ENCODE measurements at places on chromosomes 4 and X.

DNA sequence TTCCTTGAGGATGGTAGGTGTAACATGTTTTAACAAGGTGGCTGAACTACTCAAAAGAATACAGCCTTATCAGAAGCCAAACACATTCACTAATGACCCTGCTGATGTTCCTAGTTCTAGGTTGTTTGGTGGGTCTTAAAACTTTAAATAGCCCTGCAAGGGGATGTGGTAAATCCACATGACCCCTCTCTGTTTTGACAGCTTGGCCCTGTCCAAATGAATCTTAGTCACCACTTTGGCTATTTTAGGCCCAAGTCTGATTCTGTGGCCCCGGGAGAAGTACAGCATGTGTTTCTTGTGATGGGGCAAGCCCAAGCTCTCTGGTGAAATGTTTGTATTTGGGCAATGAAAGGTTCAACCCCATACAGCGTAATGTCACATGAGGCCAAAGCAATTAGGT lies 54.5 kb upstream of the GPR34 start:
- no peak for DNase-seq

- DNase-seq = no peak
Observed at GRCh38 chr4:138645289-138645688, 370.3 kb upstream of the NOCT start.

DNA sequence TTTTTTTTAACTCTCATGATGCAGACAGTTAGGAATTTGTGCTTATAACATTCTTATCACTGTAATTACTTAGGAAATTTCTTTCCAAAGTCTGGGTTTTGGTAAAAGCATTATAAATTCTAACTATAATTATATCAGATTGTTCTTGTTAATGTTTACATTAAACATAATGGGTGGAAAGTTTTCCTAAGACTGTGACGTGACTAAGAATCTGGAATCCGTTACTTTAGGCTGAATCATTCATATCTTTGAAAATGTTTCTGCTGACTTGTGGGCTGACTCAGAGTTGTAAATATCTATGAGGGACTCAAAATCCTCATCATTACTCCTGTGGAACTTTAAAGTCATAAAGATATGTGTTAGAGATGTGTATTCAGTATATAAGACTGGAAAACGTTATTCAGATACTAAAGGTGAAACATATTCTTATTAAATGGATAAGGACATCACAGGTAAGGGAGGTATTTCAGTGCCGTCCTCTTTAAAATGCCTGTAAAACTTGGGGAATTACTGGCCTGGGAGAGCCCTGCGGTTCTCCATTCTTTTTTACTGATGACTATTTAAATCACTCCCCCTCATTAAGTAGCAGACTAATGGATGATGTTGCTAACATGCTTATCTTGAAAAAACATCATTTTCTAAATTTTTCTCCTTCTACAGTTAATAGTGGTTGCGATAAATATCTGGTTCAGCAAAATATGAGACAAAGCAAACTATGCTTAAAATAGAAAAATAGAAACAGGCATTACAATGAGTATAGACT lies 159.0 kb downstream of the DCLK2 start:
- no peak for DNase-seq

- no peak for DNase-seq
Observed at GRCh38 chrX:111876646-111877045, 665 bp downstream of the TRPC5OS start.

DNA sequence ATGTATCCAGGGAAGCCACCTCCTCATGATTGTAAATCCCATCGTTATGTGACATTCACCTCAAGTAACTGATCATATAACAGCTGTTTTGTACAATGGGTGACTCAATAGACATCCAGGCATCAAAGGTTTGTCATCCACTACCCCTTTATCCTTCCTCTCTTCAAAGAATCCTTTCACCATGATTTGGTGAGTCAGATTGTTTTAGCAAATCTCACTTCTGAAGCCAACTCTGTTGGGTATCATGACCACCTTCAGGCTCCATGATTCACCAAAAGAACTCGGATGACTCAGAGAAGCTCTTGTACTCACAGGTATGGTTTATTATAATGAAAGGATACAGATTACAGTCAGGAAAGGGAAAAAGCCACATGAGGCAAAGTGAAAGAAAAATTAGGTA lies 132.1 kb downstream of the PWWP3B start:
- no peak for DNase-seq

- no peak for DNase-seq
Observed at GRCh38 chr4:7186516-7187167, 5.7 kb upstream of the SORCS2 start.

GRCh38 chr4:126221282-126221681 lies 906.5 kb downstream of the FAT4 start:
- no peak for DNase-seq

DNA sequence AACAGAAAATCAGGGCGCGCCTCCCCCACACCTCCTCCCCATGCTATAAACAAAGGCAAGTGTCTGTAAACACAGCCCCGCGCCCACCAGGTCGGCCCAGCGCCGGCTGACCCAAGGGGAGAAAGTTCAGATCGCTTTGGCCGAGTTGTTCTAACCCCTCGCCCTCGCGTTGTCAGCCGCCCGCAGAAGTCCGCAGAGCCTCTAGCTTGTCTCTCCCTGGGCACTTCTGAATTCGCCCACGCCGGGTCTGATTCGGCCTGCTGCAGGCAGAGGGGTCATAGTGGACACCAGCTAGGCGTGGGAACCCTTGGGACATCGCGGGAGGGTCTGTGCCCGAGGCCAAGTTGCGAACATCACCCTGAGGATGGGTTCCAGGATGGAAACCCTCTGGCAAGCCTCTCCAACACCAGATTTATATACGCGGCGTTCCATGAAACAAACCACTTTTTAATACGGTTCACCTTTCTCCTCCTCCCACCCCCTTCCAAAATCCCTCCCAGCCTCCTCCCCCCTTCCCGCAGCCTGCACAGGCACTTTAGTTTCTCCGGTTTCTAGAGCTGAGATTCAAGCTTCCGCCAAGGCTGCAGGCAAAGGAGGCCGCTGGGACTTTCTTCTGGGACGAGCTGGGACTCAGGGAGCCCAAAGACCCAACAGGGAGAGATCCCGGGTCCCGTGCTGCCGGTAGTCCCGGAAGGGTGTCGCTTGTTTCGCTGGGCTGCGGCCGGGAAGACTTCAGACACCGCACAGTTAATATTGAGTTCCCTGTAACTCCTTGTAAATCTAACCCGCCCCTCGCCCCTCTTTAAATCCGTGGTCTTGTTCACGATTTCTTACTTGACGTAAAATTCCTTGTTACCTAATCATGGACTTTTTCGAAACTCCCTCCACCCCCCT lies 4.7 kb downstream of the HAND2 start:
- peak; percentile 54 for DNase-seq
